ENCODE measurements at places on chromosomes 11 and 22. TPM values are rescaled to one million over a fixed set of nuclear protein-coding genes. Genes with fewer than 3 reads are reported as not detected.

DNA sequence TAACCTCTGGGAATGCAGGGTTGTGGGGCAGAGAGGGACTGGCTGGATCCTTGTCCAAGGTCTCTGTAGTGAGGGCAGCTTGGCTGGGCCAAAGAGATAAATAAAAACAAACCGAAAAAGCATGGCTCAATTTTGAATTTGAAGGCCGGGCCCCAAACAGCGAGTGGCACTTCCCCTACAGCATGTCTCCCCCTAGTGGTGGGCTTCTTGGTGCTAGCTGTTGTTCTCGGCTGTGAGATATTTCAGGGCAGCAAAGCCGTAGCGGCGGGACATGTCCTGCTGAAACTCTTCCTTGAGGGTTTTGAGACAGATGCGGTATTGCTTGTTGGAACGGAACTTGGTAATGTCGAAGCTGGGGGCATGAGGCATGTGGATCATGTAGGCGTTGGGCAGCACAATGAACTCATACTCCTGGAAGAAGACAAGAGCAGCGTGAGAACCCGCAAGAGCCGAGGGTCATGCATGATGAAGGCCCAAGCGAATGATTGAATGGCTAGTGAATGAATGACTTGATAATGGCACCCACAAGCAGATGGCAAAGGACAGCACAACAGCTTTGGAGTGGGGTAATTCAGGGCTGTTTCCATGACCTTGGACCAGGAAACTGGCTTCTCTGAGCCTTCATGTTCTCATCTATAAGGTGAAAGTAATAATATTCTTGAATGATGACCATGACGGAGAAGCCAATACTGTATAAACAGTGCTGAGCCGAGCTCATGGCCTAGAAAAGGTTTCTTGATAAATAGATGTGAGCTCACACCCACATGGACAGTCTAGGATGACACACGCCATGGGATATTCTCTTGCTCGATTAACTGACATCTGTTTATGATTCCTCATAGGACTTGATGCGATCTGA lies 216.3 kb upstream of the SYN3 start:
- H3K27ac ChIP-seq, result no peak overlapping the region
- no peak overlapping the region for H3K4me3 ChIP-seq
- no peaks in the 10 kb centered on the region for H3K4me1 ChIP-seq
- peak; percentile 16 for DNase-seq

- no peaks in the 10 kb centered on the region for H3K36me3 ChIP-seq
- no peaks in the 10 kb centered on the region for H3K27me3 ChIP-seq
- no peak overlapping the region for H3K4me3 ChIP-seq
These were observed 226.0 kb upstream of the C11orf87 start for GRCh38 chr11:109196016-109196415.

The APOL4 gene
- 0.54 TPM for total RNA-seq

The GGTLC2 gene
- not detected for total RNA-seq

All from activated CD4-positive, alpha-beta T cell treated with anti-CD3 and anti-CD28 coated beads, Interleukin-2, amount 10 ng/mL, durations not matched to agents 7 days and 5 days (primary cell).